ENCODE measurements at places on chromosomes 2 and 18. TPM values are rescaled to one million over a fixed set of nuclear protein-coding genes. Genes with fewer than 3 reads are reported as not detected.

DNAJC5G gene
- polyA plus RNA-seq, result 0.53 TPM

ERFE gene
- 4.7 TPM for polyA plus RNA-seq

ANKRD36 gene
- polyA plus RNA-seq, result 17.2 TPM

TCF7L1 gene
- polyA plus RNA-seq, result 46.8 TPM

DNA sequence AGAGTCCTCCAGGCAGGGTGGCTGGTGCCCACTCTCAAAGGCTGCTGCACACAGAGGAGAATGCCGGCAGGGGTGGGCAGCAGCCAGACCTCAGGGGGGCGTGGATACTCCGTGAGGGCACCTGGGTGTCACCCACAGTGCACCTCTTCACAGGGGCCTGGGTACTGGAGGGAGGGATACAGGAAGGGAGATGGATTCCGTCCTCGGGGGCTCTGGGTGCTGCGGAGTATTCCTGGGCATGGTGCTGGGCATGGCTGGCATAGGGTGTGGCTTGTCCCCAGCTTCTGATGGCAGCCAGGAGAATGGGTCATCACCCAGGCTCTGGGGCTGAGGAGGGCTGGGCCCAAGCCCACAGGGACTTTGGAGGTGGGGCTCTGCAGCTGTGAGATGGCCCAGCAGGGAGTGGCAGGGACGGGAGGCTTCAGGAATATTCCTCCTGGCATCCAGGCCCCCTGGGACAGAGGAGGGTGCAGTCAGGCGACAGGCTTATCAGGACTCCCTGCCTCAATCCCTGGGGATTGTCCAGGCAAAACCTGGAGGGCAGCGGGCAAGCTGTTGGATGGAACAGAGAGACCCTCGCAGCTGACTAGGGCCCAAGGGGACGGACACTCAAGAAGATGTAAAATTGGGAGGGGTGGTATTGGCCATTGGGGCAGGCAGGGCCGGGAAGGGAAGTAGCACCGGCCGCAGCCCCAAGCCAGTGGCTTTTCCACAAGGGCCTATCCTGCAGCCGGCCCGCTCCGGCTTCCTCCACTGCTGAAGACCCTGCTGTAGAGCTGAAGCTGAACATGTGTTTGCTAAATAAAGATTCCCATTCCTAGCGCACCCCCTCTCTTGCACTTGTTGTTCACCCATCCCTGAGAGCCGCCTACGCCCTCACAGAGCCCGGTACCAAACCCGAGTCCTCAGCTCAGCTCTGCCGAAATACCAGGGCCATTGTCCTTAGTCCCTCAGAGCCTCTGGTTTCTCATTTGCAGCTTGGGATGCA lies 5.7 kb upstream of the KLHL30 start:
- no peak for DNase-seq

GRCh38 chr18:22204214-22204536 lies 34.8 kb downstream of the GATA6 start:
- no peak for DNase-seq

GRCh38 chr18:27075828-27076227 lies 109.3 kb downstream of the CHST9 start:
- DNase-seq, result no peak

GRCh38 chr2:240397924-240398645 lies 37.4 kb upstream of the GPC1 start:
- no peak for DNase-seq

GRCh38 chr18:45253056-45253565 lies 362.2 kb upstream of the SLC14A2 start:
- no peak for DNase-seq

DNA sequence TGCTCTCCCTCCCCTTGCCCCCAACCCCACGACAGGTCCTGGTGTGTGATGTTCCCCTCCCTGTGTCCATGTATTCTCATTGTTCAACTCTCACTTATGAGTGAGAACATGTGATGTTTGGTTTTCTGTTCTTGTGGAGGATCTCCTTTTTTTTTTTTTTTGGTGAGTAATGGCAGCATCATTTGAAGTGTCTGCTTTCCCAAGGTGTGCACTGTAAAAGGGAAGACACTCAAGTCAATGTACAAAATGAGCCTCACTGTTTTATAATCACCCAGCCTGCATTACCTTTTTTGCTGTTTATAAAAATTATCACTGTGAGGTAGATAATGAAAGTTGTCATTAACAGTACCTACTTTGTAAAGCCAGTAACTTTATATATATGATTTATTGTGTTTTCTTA lies 56.9 kb downstream of the INSIG2 start:
- no peak for DNase-seq

Measured in left renal pelvis (tissue), 4 donors.